Amygdala (tissue), 56 donors: ENCODE measurements at places on chromosomes 3 and 15.

DNA sequence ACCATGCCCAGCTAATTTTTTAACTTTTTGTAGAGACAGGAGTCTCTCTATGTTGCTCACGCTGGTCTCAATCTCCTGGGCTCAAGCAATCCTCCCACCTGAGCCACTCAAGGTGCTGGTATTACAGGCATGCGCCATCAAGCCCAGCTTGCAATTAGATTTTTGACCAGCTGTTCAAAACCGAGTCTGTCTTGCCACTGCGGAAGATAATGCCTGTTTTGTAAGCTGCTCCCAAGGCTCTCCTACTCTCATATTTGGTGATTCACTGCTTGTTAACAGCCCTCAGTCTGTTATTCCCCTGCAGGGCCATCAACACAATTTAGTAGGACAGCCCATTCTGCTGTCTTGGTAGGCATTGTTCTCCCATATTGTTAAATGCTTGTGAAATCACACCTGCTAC is 17.8 kb upstream of the MCCC1 start:
- DNase-seq: no peak

- no peak for DNase-seq
Observed at GRCh38 chr3:31621314-31621713, 88.6 kb downstream of the STT3B start.

DNA sequence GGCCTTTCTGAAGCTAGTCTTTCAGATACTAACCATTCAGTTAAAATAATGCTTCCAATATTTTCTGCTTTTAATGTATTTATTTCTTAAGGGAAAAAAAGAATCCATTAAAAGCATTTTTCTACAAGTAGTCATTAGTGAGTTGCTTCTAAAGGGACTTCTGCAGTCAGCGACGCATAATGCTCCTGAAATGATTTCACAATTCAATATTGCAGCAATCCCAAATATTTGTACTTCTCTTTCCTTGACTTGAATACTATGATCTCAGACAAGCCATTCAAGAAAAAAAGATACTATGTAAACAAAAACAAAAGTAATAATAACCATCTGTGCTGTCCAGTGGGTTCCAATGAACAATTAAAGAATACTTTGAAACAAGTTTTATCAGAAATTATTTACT is 681.0 kb downstream of the DIPK2A start:
- DNase-seq: no peak

DNA sequence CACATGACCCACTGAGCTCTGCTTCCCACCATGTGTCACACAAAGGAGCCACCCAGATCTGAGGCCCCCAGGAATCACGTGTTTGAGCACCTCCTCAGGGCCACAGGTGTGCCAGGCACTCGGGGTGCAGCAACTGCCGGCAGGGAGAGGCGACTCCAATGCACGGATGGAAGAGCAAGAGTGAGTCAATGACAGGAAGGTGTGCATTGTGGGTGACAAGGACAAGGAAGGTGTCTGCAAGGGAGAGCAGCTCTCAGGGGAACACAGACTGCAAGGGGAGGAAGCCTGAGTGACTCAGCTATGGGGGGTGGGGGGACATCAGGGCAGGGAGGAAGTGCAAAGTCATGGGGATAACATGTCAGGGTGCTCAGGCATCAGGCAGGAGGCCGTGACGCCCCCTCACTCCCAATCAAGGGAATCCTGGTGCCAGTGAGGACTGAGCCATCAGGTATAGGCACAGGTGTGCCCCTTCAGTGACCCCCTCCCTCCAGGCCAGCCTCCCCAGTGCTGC is 67.4 kb downstream of the NUP210 start:
- DNase-seq: no peak

DNA sequence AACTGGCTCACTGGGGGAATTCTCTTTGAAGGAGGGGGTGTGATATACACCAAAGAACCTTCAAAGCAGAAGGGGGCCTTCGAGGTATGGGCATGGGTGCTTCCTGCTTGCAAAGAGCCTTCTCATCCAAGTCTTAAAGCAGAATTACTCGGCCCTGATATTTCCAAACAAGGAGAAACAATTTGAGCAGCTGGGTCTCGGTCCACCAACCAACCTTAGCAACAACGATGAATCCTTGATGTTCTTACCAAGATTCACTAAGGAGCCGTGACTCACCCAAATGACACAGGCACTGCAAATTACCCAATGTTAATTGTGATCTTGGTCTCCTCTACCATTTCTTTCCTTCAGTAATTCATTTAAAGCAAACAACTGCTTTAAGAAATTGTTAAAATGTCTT is 7.7 kb downstream of the HOMER2 start:
- no peak for DNase-seq

DNA sequence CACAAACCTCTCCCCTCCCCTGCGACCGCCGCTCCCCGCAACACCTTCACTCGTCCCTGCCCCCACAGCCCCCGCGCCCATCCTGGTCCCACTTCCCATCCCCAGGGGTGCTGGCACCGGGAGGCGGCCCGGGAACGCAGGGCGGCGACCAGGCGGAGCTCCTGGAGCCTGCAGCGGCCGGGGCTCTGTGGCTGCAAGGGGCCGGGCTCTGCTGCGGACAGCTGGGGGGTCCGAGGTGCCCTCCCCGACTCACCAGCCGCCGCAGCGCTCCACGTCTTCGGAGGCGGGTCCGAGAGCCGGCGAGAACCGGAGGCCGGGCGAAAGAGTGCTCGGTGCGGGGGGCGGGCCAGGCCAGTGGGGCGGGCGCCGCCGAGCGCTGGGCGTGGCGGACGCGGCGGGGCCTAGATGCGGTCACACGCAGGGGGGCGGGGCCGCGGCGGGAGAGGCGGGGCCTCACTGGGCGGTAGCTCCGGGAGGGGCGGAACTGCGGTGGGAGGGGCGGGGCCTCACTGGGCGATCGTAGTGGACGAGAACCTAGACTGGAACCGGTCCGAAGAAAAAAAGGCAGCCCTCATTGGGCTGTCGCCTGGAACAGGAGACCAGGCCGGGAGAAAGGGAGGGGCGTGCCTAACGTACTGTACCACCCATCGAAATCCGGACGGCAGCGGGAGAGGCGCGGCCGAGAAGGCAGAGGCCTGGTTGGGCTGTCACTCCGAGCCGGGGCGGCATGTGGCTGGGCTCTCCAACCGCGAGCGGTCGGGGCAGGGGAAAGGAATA is at the start of gene ANO10:
Gene ANO10 (minus strand): TSS at position 356 of the 777 bp plus-strand sequence. CDS start 16,159 bp downstream, outside the sequence.
- DNase-seq: peak; percentile 99

- no peak for DNase-seq
Observed at GRCh38 chr15:62726461-62726860, 316.1 kb upstream of the TPM1 start.
